ENCODE measurements at places on chromosomes 13 and 19.

DNA sequence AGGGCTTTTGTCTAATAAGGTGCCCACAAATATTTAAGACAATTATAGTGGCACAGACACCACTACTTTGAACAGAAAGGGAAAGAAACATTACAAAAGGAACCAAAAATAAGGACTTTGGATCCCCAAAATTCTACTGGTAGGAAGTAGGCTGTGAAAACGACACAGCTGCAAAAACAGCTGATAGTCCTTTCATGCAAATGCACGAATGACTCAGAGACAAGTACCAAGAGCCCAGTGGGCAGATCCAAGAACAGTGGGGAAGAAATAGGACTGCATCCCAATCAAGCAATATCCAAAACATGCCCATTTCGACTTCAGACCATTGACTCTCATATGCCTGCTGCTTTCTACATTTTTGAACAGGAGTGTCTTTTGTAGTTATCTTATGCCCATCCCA is 269.4 kb upstream of the NBEA start:
- no peak for DNase-seq
- no peaks in the 10 kb centered on the region for H3K36me3 ChIP-seq
- no peaks in the 10 kb centered on the region for H3K4me1 ChIP-seq

DNA sequence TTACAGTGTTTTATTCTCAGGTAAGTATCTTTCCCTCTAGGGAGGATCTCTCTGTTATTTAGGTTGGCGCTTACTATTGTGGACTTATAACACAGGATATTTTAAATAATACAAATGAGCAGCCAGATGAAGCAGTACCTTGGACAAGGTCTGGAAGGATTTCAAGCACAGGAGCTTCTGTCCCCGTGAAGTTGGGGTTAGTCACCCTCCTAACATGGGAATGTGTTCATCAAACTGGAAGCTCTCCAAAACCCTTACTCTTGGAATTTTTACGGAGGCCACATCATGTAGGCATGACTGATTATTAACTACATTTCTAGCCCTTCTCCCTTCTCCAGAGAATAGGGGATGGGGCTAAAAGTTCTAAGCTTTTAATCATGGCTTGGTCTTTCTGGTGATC is 38.3 kb upstream of the SPRY2 start:
- H3K36me3 ChIP-seq = no peaks in the 10 kb centered on the region
- no peak for DNase-seq
- no peaks in the 10 kb centered on the region for H3K4me1 ChIP-seq

- no peak for DNase-seq
- no peak overlapping the region for H3K27ac ChIP-seq
- H3K36me3 ChIP-seq = no peaks in the 10 kb centered on the region
- H3K4me1 ChIP-seq = no peaks in the 10 kb centered on the region
- no peaks in the 10 kb centered on the region for H3K27me3 ChIP-seq
Measured at GRCh38 chr19:39297931-39298634, 1.9 kb downstream of the IFNL1 start.

DNA sequence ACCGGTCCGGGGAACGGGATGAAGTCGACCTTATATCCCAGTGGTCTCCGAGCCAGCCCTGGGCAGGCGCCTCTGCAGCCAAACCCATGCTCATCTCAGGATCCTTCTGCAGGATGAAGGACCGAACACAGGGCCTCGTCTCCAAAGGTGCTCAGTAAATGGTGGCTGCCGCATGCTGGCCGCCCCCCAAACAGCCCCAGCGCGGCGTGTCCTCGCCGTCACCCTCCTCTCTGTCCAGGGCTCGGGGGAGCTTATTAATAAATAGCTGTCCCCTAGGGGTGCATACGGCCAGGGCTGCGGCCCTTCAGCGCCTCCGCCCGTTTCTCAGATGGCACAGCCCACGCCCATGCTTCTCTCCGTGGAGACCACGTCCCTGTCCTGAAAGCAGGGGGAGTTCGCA is 32.6 kb upstream of the SPACA7 start:
- H3K4me1 ChIP-seq = no peaks in the 10 kb centered on the region
- no peaks in the 10 kb centered on the region for H3K36me3 ChIP-seq
- no peak for DNase-seq
- no peak overlapping the region for H3K4me3 ChIP-seq
- no peak overlapping the region for H3K27ac ChIP-seq
- H3K27me3 ChIP-seq = no peaks in the 10 kb centered on the region

DNA sequence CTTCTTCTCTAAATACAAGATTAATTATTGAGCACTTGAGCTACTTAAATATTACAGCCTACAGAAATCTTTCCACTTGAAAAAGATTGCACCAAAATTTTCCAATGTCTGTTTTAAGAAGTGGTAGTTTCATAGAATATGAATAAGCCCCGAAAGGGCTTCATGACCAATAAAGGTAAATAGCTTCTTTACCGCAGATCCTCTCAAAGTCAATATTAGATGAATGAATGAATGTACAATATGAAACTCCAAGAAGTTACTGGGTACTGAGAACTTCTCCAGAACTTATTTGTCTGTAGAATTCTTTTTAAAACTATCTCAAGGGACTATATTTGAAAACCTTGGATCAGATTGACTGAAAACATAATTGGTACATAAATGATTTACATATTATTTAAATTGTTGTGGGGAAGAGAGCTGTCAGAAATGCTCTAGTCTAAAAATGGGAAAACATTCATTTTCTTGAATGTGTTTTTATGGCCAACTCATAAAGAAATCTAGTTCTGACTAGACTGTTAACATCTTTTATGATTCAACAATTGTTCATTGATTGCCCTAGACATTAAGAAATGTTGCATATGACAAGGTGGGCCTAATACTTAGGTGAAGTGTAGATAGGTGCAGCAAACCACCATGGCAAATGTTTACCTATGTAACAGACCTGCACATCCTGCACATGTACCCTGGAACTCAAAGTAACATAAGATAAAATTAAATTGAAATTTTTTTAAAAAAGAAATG is 227.0 kb downstream of the SPRY2 start:
- H3K4me3 ChIP-seq = no peak overlapping the region
- H3K27ac ChIP-seq = no peak overlapping the region
- no peaks in the 10 kb centered on the region for H3K27me3 ChIP-seq
- no peaks in the 10 kb centered on the region for H3K4me1 ChIP-seq
- DNase-seq = no peak

DNA sequence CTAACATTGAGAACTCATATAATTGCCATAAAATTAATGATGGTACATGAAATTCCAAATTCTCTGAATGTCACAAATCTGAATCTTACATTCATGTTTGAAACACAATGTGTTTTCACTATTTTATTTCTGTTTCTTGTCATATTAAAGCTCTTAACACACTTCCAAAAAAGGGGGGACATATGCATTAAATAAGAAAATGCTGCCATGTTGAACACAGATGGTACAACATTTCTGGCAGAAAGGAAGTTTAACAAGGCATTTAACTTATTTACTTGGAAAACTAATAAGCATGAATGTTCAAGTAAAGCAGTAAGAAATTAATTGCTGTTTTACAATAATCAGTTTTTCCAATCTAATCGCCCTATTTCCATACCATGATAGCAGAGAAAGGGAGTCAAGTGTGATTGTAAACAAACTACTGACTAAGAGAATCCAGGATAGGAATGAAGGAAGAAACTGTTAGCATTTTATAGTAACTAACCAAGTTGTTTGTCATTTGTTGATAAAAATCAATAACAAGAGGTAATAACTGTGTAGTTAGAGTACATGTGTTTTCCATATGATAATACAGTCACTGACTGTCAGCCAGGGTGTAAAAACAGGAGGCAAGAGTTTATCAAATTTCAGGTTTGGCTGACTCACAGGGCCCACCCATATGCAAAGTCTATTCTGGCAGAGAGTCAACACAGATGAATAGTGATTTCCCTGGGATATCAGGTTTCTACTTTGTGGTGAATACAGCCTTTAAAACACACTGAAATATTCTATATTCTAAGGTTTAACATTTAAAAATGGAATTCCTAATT is 5.7 kb upstream of the FOXO1 start:
- no peak overlapping the region for H3K27ac ChIP-seq
- H3K27me3 ChIP-seq = no peaks in the 10 kb centered on the region
- no peaks in the 10 kb centered on the region for H3K4me1 ChIP-seq
- H3K4me3 ChIP-seq = no peak overlapping the region

DNA sequence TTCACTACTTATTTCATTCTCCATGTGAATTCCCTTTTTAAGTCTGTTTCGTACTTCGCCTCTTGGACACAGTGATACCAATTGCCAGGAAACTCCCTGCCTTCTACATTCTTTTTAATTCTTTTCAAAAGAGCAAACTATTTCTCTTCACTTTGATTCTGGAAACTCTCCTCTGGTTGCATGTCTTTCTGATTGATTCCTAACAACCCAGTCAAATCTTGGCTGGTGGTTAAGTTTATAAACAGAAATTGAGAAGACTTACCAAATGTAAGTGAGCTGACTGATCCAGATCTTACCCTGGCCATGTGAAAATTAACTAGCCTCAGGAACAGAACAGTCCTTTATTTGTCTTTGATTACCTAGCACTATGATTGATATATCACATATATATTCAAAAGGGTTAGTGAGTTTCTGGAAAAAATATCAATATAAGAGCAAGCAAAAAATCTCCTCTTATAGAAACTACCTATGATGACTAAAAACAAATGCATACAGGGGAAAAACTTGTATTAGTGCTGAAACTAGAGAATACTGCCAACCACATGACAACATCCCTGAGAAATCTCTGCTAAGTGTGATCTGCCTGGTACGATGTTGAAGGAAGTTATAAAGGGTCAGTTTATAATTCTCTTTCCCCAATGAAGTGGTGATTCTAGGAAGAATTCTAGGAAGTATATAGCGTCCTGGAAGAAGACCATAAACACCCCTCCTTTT is 152.6 kb upstream of the HTR2A start:
- no peak overlapping the region for H3K27ac ChIP-seq
- H3K36me3 ChIP-seq = no peaks in the 10 kb centered on the region
- H3K27me3 ChIP-seq = no peaks in the 10 kb centered on the region
- no peak overlapping the region for H3K4me3 ChIP-seq
- no peaks in the 10 kb centered on the region for H3K4me1 ChIP-seq

Measured in right lobe of liver (tissue), 6 donors.